KG1 (cell line): ENCODE measurements at places on chromosomes 6 and 20.

- DNase-seq = no peak
Observed at GRCh38 chr6:34239893-34240292, 3.2 kb downstream of the HMGA1 start.

GRCh38 chr6:150928882-150929281 lies 63.4 kb downstream of the MTHFD1L start:
- DNase-seq = no peak

- DNase-seq = no peak
Observed at GRCh38 chr6:17869753-17870050, 117.7 kb downstream of the KIF13A start.

DNA sequence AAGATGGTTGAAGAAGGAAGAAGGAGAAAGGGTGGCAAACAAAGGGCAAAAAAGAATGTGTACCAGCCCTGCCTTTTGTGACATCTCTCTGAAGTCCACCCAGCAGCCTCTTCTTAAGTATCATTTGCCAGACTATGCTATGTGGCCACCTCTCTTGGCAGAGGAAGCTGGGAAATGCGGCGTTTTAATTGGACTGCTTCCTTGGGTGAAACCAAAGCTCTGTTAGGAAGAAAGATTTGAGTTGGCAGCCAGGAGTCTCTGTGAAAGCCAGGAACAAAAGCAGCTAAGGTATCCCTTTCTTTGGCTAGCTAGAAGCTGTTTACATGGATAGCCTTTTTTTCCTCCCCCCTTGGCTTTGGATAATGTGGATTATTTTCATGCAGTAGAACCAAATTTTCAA lies 67.5 kb upstream of the GTSF1L start:
- DNase-seq = no peak

GRCh38 chr20:19966840-19967239 lies 50.3 kb upstream of the NAA20 start:
- DNase-seq = no peak

- no peak for DNase-seq
Observed at GRCh38 chr6:26539071-26539615, 977 bp downstream of the HMGN4 start.

DNA sequence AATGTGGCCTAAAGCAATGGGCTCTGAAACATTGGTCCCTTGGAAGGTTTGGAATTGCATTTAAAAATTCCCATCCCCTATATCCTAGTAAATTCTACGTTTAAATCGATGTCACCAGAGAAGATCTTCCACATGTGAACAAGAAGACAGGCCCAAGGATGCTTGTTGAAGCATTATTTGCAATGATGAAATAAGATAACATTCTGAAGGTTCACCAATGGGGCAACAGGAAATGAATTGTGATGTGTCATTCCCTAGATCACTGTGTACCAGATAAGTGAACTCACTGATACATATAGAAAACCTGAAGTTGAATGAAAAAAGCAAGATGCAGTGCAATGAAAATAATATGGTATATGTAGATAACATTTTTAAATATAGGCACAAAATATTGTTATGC lies 464.3 kb upstream of the BTBD3 start:
- no peak for DNase-seq

GRCh38 chr20:50341050-50341449 lies 150.4 kb downstream of the CEBPB start:
- DNase-seq = no peak

DNA sequence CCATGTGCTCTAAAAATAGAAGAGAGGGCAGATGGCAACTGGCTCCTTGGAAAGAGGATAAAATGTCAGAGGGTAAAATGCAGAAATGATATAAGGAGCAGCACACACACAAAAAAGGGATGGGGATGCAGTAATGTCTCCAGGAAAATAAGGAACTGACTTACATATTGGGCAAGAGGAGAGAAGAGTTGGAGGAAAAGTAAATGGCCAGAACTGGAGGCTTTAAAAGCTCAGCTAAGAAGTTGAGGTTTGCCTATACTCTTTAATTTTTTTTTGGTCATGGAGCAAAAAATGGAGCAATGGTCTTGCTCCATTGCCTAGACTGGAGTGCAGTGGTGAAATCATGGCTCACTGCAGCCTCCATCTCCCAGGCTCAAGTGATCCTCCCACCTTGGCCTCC lies 93.7 kb downstream of the SULF2 start:
- DNase-seq = no peak

DNA sequence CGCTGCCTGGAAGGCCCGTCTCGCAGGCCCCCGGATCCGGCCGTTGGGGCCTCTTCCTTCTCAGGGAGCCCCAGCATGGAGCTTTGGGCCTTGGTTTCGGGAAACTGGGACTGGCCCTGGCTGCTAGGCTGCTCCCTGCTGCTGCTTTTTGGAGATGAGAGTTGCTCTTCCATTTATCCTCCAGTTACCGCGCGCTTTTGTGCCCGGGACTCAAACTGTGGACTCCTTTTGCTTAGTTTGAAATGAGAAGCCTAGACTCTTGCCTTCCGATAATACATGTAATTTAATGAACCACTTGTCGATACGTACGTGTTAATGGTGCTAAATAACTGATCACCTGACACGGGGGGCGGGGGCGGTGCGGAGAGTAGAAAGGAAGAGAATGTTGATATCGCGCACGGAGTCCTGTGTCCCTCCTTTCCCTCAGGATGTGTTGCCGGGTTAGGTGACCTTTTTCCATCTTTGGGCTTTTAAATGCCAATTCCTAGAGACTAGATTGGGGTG lies 968 bp downstream of the PHF3 start:
- no peak for DNase-seq

GRCh38 chr6:29486577-29486976 lies 1.2 kb downstream of the MAS1L start:
- DNase-seq = no peak

DNA sequence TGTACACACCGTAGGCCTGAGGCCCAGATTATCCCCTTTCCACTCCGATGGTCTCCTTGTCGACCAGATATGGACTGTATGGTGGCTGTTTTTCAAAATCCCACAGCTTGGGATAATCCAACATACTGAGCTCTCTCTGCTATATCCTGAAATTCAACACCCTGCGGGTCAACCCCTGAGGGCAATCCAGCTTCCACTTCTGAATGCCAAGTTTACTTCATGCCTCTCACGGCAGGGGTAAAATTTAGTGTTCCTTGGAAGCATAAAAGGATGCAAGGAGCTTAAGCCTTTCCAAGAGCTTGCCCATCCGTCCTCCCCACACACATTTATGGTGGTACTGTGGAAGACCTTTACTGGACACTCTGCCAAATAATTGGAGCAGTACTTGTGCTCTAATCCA lies 90.7 kb downstream of the PLG start:
- DNase-seq = no peak

GRCh38 chr6:24666097-24666640 lies 530 bp downstream of the TDP2 start:
- no peak for DNase-seq

DNA sequence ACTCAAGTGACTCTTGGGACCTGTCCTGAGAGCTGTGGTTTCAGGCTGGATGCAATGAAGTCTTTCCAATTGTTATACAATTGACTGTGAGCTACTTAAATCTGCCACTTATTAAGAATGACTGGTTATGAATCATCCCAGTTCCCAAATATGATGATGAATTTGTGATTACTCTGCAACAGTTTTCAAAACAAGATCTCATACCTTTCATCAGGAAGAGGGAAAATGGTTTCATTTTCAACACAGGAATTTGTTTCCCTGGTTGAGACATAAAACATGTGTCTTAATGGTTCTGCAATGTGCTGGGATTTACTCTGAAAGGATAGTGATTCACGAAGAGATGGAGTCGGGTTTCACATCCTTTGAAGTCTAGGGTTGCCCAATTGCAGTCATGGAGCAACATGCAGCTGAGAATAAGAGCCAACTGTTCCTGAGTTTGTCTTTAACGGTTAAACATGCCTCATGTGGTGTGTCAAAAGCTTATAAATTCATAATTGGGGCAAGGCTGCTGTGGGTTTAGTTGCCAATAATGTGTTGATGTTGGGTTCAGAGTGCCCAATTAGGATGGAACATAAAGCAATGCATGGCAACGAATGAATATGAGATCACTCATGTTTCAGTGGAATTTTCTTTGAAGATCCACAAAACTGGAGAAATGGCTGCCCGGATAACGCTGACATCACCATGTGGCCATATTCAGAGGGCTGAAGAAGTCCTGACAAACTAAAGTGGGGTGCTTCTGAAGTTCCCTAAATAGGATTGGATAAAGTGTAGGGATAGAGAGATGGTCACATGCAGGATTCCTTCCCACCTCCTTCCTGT lies 41.0 kb downstream of the CYP24A1 start:
- no peak for DNase-seq

DNA sequence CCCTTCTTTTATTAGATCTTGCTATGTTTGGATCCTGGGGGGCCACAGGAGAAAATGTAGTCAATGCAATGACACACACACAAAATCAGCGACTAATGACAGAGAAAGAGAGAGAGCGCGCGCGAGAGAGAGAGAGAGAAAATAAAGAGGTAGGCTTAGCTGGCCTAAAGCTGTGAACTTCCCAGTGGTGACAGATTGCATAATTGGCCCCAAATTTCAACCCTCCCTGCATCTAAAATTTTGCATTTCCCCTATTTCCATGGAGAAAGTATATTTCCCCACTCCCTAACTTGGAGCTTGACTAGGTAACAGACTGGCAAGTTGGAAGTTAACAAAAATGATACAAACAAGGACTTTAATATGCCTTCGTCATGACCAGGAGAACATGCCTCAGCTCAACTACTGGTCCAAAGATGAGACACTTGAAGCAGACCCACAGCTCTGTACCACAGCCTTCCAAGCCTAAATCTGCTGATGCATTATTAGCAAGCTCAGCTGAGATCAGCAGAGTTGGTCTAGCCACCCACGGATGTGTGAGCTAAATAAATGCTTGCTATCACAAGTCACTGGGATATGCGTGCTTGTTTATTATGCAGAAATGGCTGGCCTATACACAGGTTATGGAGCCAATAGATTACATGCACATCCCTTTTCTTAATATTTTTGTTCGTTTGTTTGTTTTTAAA lies 118.1 kb upstream of the PRDM1 start:
- no peak for DNase-seq

DNA sequence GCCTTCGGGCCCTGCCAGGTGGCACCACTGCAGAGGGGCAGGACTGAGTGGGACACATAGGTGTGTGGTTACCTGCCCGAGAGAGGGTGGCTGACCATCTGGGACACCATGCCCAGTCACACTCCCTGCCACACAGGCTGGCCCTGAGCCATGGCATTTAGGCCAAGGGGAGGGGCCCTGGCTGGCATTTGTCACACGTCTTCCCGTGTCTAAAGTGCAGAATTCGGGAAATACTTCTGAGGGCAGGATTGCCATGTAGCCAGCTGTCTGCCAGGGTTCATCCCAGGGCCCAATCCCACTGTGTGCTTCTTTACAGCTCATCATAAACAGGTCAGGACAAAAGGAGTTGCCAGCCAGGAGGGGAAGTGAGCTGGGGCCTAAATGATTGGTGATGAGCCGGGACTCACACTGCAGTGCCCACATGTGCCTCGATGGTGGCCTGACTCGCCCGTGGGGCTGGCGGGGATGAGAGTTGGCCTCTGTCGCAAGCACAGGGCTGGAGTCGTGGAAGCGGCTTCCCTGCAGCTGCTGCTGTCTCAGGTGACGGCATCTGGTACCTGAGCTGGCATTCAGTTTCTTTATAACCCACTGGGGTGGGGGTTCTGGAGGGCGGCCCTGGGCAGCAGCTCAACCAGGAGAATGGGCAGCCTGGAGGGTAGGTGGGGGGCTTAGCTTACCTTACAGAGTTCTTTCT lies 5.9 kb upstream of the UNC93A start:
- DNase-seq = no peak

- DNase-seq = no peak
Observed at GRCh38 chr6:110408901-110409300, 6.5 kb downstream of the DDO start.

- DNase-seq = no peak
Observed at GRCh38 chr6:72788188-72788587, 166.3 kb downstream of the KCNQ5 start.

GRCh38 chr6:16089232-16090062 lies 39.4 kb upstream of the MYLIP start:
- DNase-seq = no peak

GRCh38 chr6:158769771-158770432 lies 49.3 kb downstream of the EZR start:
- DNase-seq = no peak
